ENCODE measurements at places on chromosomes 12 and 14.
A peak's percentile ranks its signal among the peaks of the same experiment; 100 is the strongest.

DNA sequence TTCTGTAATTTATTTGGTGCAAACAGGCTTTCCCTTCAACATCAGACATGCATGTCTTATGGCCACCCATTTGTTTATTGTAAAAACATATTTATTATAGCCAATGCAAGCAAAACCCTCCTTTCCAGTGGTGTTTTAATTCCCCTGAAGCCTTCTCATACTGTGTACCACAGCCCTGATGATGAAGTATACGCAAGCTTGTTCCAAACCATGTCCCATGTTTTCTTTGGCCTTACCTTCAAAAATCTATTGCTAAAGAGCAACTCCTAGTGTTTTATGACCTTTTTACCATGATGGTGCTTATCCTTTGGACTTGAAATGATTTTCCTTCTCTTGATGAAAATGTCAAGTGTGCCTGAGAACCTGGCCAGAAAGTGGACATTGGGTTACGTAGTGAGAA is 85.9 kb upstream of the CCDC91 start:
- DNase-seq, result no peak

DNA sequence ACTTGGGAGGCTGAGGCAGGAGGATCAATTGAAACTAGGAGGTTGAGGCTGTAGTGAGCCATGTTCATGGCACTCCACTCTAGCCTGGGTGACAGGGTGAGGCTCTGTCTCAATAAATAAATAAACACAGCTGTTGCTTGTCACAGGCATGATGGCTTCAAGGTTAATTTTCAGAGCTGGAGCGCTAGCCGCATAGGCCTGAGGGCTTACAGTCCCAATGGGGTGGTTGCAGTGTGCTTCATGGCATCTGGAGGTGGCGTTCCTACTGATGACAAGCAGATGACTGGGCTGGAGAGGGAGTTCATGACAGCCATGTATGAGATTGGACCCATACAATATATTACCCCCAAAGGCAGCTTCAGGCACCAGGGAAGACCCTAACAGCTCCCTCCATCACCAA is 1.6 kb upstream of the FMNL3 start:
- DNase-seq, result no peak

DNA sequence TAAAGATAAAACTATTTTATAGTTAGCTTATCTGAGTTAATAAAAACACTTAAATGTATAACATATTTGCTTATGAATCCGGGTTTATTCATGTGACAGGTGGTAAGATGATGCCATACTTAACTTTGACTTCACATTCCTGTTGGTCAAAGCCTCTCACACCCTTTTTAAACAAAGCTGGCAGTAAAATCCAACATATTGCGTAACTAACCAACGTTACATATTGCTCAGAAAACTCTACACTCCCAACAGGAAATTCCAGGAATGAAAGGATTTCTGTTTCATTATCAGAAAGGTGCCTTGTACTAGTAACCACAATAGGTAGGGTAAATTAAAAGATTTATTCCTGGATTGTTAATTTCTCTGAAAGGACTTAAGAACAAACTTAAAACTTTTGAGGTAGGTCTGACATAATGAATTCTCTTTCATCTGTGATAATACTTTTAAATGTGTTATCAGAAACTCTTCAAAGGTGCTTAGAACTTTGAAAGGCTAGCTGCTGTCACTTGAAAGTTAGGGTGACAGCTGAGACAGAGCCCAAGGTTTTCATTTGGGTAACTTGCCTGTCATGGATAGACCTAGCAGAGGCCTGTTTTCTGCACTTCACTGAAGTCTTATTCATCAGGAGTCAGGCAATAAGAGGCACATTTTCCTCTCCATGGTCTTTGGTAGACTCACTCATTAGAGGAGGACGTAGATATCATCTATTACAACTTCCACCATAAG is 23.8 kb upstream of the CATSPERB start:
- DNase-seq, result no peak

DNA sequence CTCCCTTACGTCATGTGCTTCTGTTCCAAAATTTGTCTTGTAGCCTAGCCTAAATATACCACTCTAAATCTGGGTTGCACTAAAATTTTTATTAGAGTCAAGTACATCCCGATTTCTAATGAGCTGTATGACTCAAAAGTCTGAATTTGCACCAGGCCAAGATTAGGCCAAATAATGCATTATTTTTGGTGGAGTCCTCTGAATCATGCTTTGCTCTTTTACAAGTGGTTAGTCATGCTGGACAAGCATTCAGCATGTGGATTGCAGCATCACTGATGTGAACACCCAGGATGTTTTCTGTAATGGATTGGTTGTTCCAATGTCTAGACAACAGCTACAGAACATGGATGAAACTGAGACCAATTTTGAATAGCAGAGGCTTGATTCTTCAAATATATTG is 23.7 kb downstream of the HEBP1 start:
- DNase-seq, result no peak

GRCh38 chr12:57609101-57609780 is 2.0 kb upstream of the ARHGEF25 start:
- DNase-seq, result no peak

GRCh38 chr12:15613981-15614380 is 175.2 kb downstream of the EPS8 start:
- no peak for DNase-seq

GRCh38 chr12:104702565-104703139 is 245.9 kb downstream of the CHST11 start:
- DNase-seq, result no peak

- no peak for DNase-seq
Measured at GRCh38 chr14:20652996-20653975, 11.8 kb upstream of the OR6S1 start.

DNA sequence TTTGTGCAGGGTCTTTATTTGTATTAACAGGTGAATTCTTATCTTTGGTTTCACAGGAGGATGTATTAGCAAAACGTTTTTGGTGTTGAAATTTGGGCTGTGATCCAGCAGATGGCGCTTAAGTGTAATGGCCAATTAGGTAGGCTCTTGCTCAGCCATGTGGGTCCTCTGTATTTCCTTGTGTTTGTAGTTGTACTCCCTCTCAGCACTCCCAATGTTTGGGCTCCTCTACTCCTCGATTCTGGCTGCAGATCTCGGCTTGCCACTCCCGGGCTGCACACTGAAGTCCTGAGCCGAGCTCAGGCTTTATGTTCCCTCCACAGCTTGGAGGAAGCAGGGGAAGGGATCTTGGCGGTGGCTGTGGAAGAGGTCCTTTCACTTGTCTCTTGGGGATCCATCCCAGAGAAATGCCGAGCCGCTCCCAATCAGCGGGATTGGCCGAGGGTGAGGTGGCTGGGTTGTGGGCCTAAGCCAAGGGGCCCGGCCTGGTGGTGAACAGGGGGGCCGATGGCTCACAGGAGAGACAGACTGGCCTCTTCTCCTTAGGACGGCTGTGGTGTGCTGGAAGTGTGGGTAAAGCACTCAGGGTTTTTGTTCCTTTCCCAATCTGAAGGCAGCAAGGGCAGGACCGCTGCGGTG is 133.7 kb downstream of the AEBP2 start:
- DNase-seq, result peak; percentile 30

DNA sequence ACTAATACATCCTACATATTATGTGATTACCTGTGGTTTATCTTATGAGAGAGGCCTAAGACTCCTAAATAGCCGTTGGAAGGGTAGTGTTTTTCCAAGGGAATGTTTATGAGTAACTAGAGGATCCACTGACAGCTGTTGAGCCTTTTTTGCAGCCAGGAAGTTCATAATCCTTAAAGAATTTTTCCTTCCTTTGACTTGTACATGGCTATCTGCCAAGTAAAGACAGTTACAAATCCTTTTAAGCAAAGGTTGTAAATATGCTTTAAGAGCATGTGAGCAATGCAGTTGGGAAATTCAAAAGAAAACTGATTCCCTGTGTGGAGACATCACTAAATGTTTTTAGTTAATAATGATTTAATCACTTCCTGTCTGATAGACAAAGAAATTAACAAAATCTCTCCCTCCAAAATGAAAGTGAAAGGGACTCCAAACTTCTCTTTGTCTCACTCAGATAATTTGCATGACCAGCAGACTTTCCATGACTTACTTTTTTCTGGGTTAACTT is 333.8 kb downstream of the PDZRN4 start:
- DNase-seq, result no peak

GRCh38 chr14:75751296-75751695 is 90.2 kb downstream of the TTLL5 start:
- DNase-seq, result no peak

DNA sequence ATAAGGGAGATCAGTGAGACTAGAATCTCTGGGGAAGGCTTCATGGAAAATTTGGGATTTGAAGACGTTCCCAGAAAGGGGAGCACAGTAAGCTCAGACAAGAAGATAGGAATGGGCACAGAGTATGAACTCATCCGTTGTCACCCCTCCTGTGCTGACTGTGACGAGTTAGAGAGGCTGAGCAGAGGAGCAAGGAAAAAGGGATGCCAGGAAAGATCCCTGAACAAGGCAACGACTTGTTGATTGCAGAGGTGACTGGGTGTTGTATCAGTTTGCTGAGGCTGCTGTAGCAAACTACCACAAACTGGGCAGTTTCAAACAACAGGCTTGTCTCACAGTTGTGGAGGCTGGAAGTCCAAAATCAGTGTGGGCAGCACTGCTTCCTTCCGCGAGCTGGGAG is 5.9 kb upstream of the GPD1 start:
- no peak for DNase-seq

- no peak for DNase-seq
Measured at GRCh38 chr14:86646696-86647690, 1117.0 kb downstream of the FLRT2 start.

- no peak for DNase-seq
Measured at GRCh38 chr12:128707488-128707887, 116.3 kb downstream of the SLC15A4 start.

DNA sequence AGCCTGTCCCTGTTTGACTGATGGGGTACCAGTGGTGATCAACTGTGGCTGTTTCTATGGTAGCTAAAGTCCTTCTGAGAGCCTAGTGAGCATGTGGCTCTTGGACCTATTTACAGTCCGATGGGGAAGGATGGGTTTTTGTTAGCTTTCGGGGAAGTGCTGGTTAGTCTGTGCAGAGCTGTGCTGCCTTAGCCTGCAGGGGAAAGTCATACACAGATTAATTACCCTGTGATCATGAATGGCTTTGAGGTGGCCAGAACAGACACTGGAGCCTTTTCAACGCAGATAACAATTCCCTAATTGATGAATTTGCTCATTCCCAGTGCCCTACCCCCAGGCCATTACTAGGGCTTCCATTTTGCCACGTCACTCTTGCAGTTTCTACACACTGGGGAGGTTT is 99.7 kb downstream of the WSCD2 start:
- DNase-seq, result no peak

DNA sequence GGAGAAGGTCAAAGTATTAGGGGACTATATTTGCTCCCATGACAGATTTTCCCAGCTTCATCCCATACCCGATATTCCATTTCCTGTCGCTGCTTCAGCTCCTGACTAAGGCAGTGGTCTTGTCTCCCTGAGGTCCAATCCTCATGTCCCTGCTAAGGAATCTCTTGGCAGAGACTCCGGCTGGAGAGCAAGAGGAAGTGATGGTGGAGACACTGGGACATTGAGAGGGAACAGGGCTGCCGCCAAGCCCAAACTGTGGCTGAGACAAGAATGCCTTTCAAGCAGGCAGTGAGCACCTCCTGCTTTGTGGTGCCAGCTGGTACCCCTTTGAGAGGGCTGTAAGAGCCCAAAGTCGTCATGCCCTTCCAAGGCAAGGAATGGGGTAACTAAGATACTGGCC is 5.5 kb downstream of the SP7 start:
- no peak for DNase-seq

- no peak for DNase-seq
Measured at GRCh38 chr14:65000898-65001591, 14.3 kb downstream of the FNTB start.

DNA sequence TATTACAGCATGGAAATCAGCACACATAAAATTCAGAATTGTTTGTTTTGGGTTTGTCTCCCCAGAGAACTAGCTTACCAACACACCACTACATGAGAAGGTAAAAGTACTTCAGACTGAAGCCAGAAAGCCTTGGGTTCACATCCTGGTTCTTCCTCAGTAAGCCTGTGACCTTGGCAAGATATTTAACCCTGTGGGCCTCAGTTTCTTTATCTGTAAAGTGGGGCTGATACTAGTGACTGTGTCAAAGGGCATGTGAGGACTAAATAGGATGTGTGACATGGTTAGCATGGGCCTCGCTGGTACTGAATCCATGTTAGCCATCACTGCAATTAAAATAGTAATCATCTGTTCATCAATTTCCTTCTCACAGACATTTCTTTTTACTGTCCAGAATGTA is 366.1 kb downstream of the MED13L start:
- DNase-seq, result no peak

DNA sequence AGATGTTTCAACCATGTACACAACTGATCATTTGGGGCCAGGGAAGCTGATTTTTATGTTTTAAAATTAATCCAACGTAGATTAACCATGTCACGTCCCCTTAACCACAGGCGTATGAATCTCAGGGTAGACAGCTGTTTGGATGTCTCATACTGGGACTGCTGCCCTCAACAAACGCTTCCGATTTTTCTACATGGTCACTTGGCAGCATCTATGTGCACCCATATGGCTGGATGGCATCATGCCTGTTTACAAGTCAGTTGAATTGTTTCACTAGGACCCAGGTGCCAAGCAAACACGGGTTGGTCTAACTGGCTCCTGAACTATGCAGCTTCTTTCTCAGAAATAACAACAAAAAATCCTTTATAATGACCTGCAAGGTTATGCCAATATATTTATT is 393.8 kb downstream of the NPAS3 start:
- no peak for DNase-seq

DNA sequence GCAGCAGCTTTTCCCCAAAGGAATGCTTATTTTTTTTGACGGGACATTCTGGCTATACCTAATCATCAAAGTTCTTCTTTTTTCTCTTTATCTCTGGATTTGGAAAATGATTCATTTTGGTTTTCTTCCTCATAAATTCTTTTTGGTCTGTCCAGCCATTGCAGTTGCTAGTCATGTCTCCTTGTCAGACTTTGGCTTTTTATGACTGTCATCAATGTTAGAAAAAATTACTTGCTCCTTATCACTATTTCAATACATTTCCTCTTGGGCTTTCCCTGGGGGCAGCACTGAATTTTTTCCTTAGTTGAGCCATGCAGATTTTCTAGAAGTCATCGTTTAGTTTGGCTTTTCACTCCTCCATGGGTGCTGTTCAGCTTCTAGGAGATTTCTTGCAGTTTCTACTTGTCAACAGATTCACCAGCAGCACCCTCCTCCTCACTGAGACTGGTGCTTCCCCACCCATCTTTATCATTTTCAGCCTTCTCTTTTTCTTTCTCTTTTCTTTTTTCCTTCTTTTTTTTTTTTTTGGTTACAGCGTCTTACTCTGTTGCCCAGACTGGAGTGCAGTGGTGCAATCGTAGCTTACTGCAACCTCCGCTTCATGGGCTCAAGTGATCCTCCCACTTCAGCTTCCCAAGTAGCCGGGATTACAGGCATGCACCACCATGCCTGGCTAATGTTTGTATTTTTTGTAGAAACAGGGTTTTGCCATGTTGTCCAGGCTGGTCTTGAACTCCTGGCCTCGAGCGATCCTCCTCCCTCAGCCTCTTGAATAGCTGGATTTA is 5.2 kb downstream of the ADIPOR2 start:
- DNase-seq, result no peak

All from NCI-H1105 (cell line).